ENCODE measurements at places on chromosomes 3 and 15. TPM values are rescaled to one million over a fixed set of nuclear protein-coding genes. Genes with fewer than 3 reads are reported as not detected.

DNA sequence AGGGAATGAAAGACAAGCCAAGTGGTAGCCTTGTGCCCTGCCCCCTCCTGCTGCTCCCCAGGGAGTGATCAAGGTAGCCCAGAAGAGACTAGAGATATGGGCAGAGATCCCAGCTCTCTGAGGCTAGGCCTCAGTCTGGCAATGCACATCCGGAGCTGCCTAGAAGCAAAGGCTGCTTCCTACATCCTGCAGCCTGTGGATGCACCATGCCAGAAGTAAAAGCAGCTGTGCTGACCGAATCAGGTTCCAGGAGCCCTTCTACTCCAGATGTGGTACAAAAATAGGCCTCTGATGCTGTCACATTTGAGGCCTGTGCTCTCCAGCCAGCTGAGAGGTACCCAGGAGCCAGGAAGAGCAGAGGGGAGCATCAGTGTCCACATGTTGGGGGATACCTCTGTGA lies 16.0 kb downstream of the TRAIP start:
- DNase-seq: no peak

DNA sequence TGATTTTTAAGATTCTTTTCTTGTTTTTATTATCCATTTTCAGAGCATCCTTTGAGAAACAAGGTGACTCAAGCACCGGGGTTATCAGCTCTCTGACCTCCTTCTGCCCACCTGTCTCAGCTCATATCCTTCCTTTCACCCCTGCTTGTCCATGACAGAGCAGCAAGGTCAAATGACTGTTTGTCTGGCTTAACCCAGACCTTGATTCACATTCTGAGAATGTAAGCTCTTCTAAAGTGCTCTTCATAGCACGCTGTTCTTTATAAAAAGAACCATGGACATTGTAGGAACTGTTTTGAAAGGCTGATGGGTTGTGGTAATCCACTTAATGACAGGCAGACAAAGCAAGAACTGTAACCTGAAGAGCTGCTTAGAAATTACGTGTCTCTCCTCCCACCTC lies 122.5 kb downstream of the CHST2 start:
- DNase-seq: no peak

- DNase-seq: peak; percentile 48
Measured at GRCh38 chr3:5187920-5188418, 462 bp downstream of the EDEM1 start.

DNA sequence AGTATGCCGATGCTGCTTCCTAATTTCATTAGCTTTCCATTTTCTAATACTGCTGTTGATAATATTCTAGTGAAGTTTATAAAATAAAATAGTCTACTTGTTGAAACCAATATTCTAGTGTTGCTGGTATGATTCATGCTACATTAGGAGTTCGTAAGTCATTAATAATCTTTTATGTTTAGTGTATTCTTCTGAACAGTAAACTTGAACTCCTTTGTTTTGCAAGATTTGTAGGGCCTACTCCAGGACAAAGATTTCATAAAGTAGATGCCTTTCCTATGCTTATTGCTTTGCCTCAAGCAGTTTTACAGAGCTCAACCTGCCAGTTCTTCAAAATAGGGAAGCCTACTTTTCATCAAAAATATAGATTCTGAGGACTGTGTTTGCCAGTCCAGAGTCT lies 111.5 kb downstream of the RSRC1 start:
- DNase-seq: no peak

DNA sequence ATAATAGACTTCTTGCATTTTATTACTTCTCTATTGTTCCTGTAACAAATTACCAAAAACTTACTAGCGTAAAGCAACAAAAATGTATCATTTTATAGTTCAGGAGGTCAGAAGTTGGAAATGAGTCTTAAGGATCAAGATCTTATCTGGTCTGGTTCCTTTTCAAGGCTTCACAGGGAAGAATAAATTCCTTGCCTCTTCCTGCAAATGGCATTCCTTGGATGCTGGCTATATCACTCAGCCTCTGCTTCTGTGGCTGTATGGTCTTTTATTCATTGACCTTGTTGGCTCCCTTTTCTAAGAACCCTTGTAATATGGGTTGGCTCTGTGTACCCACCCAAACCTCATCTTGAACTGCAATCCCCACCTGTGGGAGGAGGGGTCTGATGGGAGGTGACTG lies 478.4 kb upstream of the THBS1 start:
- no peak for DNase-seq

GRCh38 chr3:160478338-160478737 lies 28.8 kb upstream of the TRIM59 start:
- no peak for DNase-seq

DNA sequence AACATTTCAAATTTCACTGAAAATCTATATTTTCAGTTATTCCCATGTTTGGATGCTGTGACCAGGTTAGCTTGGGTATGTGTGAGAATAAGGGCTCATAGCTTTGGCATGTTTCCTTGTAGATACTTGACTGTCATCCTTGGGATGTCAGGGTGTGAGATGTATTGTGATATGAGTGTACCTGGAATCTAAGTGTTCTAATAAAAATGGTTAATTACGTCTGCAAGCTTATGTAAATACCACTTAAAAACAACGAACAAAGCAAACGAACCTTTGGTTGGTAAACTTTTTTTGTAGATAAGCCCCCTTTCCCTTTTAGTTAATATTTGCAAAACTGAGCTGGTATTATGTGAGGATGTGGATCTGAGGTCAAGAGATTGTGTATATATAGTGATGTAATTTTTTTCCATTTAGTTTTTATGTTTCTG lies 63.5 kb downstream of the FNDC3B start:
- no peak for DNase-seq

- no peak for DNase-seq
Measured at GRCh38 chr3:172333042-172333377, 115.2 kb downstream of the GHSR start.

The CHRNA7 gene
- 0.61 TPM for total RNA-seq

The GMNC gene
- total RNA-seq: 0.05 TPM

The NEK10 gene
- 0.76 TPM for total RNA-seq

The LYZL4 gene
- 0.14 TPM for total RNA-seq

The MEX3B gene
- total RNA-seq: 4.1 TPM

The ZNF80 gene
- 0.09 TPM for total RNA-seq
